Ascending aorta (tissue), 2 donors: ENCODE measurements at places on chromosomes 5 and 9. TPM values are rescaled to one million over a fixed set of nuclear protein-coding genes. Genes with fewer than 3 reads are reported as not detected.

The CAVIN4 gene
- not detected for total RNA-seq

The ADGRD2 gene
- total RNA-seq: not detected

The LRRC14B gene
- not detected for total RNA-seq

The ADCY2 gene
- total RNA-seq: 0.11 TPM

The ACTBL2 gene
- total RNA-seq: not detected

The SLC46A2 gene
- total RNA-seq: not detected

The SHISAL2B gene
- total RNA-seq: not detected

- no peak for DNase-seq
These were observed 113.2 kb downstream of the UNC13B start for GRCh38 chr9:35274993-35275392.

- no peak for DNase-seq
These were observed 58.1 kb downstream of the EBF1 start for GRCh38 chr5:159041444-159042198.

- DNase-seq: no peak
These were observed 615 bp downstream of the ATG10 start for GRCh38 chr5:81972492-81972783.

DNA sequence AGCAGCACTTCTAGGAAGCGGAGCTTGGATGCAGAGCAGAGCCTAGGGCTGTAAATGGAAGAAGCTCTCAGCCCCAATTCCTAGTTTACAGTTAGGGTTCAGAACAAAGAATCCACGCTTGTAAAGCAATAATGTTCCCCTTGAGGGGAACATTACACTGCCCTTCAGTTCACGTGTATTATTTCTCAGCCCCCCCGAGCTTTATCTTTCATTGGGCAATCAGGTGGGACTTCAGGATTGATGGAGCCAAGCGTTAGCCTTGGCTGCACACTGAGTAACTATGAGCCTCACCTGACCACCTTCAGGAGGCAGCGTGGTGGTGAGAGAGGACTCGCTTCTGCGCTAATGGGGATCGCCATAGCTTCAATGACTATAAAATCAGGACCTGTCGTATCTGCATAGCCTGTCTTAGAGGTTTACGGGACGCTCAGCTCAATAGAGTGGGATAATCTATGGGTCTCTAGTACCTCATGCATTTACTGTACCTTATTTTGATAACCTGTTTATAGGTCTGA is 157.0 kb upstream of the RASEF start:
- no peak for DNase-seq

GRCh38 chr5:78959767-78960166 is 25.3 kb downstream of the ARSB start:
- no peak for DNase-seq

GRCh38 chr5:147661541-147661940 is 121.0 kb downstream of the JAKMIP2 start:
- no peak for DNase-seq

- DNase-seq: no peak
These were observed at the start of gene PROP1 for GRCh38 chr5:177995691-177996595. PROP1 (minus strand) TSS chr5:177996242; CDS start chr5:177995933, 309 bp downstream.

- no peak for DNase-seq
These were observed 850.2 kb upstream of the NUDT12 start for GRCh38 chr5:104412649-104413240.

DNA sequence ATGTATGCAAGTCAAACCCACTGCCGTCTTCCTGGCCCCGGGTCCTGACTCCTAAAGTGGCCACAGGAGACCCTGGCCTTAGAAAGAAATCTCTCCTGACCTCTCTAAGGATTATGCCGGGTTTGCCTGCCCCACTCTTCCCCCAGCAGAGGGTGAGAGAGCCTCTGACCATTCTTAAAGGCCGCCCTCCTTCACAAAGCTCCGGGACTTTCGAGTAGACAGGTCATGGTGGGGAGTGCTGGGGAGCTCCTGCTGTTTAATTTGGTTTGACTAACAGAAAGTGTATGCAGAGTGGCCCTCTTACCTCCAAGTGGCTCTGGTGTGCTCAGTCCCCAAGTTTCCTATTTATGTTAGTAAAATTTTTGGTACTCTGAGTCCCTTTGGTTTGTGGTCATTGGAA is 111.8 kb downstream of the LRRC70 start:
- no peak for DNase-seq

DNA sequence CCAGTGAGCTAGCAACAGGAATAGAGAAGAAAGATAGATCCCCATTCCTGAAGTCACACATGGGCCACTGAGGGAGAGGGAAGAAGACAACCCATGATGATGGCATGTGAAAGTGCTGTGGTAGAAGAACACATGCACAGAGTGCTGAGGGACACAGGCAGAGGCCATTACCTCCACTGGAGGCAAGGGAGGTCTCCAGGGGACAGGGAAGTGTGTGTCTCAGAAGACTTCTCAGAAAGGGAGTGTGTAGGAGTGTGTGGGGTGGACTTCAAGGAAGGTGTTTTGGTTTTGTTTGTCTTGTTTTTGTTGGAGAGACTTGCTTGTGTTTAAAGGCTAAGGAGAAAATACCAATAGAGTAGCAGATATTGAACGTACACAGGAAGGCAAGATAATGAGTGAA is 77.0 kb upstream of the SMARCA2 start:
- DNase-seq: no peak

DNA sequence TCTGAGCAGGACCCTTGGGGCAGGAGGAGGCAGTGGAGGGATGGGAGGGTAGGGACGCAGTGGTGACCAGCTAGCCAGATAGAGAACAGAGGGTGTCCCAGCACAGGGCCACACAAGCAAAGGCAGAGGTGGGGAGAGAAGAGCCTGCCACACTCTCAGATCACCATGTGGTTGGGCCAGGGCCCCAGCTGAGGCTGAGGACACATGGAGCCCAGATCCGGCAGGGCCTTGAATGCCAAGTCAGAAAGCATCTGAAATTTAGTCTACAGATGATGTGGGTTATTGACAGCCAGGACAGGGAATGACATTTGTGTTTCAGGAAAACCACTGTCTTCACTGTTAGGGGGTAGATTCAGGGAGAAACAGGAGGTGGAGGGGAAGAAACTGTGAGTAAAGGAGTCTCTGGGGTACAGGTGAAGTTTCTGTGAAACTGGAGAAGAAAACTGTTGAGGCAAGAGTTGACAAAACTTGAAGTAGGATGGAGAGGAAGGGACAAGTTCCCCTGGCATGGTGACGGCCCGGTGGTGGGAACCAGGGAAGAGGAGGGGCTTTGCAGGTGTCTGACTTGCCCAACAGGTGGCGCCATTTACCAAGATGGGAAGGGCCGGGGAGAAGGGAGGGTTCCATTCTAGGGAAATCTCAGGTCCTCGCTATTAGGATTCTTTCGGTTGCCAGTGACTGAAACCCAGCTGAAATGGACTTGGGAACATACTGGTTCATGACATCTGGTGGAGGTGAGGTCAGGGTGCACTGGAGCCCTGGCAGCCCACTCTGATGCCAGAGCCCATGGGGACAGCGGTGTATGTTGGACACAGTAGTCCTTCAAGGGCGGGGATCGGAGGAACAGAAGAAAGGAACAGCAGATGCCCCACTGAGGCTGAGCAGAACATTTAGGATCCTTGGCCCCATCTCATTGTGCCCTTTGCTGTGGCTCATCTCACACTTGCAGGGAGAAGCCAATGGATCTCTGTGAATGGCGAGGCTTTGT is 100.1 kb downstream of the KCNIP1 start:
- no peak for DNase-seq
